ENCODE measurements at places on chromosomes 6 and 20. TPM values are rescaled to one million over a fixed set of nuclear protein-coding genes. Genes with fewer than 3 reads are reported as not detected.
A peak's percentile ranks its signal among the peaks of the same experiment; 100 is the strongest.

The LTB gene
- 1.8 TPM for polyA plus RNA-seq

The SIRPG gene
- not detected for polyA plus RNA-seq

The CD164 gene
- polyA plus RNA-seq: 512 TPM

The TNFRSF6B gene
- 2.9 TPM for polyA plus RNA-seq

The MLIP gene
- polyA plus RNA-seq: 0.70 TPM

The BPIFB6 gene
- not detected for polyA plus RNA-seq

The PKIB gene
- polyA plus RNA-seq: 2.4 TPM

The PI3 gene
- not detected for polyA plus RNA-seq

The KHDRBS2 gene
- 2.0 TPM for polyA plus RNA-seq

The C2 gene
- polyA plus RNA-seq: 4.8 TPM

The NKX2-2 gene
- polyA plus RNA-seq: not detected

The EFCAB8 gene
- 0.09 TPM for polyA plus RNA-seq

- no peak for DNase-seq
Measured at GRCh38 chr6:111804627-111805235, 68.5 kb downstream of the FYN start.

GRCh38 chr6:27684264-27685211 lies 211.6 kb upstream of the ZNF184 start:
- DNase-seq: peak; percentile 49

DNA sequence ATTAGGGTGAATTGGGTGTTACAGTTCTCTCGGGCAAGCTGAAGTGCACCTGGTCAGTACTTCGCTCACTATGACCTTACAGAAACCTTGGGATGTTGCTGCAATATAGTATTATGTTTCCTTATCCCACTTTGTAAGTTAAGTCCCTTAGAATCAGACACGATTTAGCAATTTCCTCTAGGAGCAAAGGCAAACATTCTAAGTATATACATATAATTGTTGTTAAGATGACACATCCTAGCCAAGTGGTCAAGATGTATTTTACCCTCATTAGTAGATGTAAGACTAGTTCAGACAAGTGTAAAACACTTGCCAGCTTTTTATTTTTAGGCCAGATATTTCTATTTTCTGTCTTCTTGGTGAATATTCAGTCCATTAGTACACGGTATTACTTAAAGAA lies 31.1 kb upstream of the RGS17 start:
- no peak for DNase-seq

GRCh38 chr20:63657260-63657936 lies 714 bp upstream of the RTEL1 start:
- peak; percentile 24 for DNase-seq

DNA sequence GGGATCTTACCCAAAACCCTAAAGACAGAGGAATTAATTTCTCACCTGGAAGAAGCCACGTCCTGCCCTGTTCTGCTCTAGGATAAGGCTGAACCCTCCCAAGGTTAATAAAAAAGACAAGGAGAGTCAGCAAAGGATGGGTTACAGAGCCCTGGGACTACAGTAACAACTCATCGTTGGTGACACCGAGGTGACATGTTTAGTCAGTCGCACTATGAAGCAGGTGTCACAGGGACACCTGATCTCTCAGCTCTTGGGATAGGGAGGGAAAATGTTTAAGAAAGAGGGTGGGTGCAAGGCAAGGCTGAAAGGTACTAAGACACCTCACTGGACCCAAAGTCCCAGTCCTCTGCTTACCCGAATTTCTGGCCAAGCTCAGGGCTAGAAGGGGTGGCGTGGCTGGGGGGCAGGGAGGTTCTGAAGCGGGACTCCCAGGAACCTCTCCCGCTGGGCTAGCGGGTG lies 562 bp downstream of the MOCS1 start:
- no peak for DNase-seq

DNA sequence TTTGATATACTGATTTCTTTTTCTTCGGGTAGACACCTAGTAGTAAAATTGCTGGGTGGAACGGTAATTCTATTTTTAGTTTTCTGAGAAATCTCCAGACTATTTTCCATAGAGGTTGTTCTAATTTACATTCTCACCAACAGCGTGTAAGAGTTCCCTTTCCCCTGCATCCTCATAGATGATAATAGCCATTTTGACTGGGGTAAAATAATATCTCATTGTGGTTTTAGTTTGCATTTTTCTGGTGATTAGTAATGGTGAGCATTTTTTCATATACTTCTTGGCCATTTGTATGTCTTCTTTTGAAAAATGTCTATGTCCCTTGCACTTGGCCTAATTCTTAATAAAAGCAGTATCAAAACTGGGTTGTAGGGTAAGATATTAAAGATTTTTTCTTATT lies 148.9 kb upstream of the SIM1 start:
- no peak for DNase-seq

GRCh38 chr20:47568837-47569410 lies 67.2 kb downstream of the NCOA3 start:
- no peak for DNase-seq

DNA sequence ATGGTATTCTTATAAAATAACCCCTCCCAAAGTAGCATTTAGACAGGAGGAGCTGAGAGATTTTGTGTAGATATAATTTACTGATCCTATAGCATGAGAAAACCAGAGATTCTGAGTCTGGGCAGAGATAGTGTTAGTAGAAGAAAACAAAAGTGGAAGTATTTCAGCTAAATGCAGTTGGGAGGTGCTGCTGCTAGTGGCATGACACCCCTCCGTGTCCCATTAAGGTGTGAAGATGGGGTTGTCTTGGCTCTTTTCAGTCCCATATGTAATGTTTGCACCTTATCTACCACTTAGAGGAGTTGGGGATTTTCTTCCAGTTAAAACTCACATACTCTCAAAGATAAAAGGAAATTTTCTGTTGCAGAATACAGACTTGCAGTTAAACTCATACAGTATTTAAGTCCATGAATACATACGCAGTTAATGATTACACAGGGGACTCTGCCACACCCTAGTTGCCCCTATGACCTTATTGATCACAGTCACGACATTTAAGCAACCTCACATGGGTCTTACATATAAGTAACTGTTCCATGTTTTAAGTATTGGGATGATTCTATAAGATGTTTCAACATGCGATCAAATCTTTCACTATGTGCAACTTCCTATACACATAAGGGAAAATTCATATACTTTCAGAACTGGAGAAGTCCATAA lies 11.5 kb downstream of the TAAR2 start:
- DNase-seq: no peak

GRCh38 chr6:111724505-111724904 lies 118.8 kb upstream of the TRAF3IP2 start:
- no peak for DNase-seq

DNA sequence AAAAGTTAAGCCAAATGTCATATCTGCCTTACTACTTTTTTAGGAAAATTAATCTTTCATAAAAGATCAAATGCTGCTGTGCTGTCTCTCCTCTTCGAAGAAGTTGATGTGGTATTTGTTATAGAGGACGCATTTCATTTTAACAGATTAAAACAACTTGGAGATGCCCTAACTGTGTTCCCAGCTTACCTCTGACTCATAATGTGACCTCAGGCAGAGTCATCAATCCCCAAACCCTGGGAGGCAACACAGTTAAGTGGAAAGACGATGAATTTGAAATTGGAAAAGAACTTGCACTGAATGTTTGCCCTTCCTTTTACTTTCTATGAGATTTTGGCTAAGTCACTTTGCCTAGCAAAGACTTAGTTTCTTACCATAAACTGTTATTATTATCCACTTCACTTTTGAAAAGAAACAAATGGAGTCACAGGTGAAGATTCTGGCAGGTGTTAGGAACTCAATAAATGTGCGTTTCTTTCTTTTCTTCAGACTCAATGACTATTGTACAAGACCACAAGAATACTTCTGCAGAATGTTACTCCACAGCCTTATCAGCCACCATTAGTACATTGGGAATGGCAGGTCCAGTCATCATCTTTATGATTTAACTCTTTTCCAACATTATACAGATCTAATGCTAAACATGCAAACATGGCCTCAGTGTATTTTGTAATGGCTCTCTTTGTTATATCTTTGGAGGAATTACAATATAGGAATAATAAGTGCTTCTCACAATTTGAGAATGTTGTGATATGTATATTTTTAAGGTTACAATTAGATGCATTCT lies 102.6 kb downstream of the COL21A1 start:
- DNase-seq: no peak

GRCh38 chr6:158852312-158853071 lies 33.3 kb upstream of the EZR start:
- no peak for DNase-seq

DNA sequence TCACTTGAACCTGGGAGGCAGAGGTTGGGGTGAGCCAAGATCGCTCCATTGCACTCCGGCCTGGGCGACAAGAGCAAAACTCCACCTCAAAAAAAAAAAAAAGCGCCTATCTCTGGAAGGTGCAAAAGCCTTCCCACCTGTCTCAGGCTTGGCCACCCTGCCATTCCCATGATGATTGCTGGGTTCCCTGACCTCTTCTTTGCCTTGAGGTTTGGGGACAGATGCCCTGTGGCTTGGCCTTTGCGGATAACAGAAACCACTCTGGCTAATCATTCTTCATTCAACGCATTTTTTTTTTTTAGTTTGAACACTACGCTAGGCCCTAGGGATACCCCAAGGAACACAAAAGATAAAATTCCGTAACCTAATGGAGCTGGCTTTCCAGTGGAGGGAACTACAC lies 6.8 kb upstream of the HMGA1 start:
- no peak for DNase-seq

GRCh38 chr20:24770628-24771541 lies 178.2 kb upstream of the CST7 start:
- DNase-seq: no peak

DNA sequence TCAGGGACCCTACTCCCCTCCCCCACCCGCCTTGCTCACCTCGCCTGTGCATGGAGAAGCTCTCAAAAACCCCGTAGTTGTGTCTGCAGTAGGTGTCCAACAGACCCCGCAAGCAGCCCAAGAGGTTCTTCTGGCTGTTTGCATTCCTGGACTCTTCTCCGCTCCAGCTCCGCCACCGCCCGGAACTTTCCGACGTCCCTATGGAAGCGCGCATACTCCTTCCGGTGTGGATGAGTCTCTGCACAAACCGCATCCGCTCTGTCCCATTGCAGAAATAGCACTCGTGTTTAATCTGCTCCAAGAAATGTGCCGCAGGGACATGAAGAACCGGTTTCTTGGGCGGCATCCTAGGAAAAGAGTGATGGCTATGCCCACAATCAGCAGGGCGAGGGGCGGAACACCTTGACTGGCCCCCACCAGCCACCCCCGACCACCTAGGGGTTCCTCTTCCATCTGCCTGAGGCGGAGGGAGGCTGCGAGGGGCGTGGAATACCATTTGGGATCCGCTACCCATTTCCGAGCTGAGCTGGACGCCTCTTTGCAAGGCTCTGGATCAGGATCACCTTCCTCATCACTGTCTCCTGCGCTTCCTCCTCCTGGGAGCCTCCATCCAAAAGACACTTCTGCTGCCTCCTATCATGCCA lies 20.2 kb downstream of the HLA-DRA start:
- no peak for DNase-seq

- no peak for DNase-seq
Measured at GRCh38 chr20:54047048-54047447, 23.3 kb downstream of the BCAS1 start.

DNA sequence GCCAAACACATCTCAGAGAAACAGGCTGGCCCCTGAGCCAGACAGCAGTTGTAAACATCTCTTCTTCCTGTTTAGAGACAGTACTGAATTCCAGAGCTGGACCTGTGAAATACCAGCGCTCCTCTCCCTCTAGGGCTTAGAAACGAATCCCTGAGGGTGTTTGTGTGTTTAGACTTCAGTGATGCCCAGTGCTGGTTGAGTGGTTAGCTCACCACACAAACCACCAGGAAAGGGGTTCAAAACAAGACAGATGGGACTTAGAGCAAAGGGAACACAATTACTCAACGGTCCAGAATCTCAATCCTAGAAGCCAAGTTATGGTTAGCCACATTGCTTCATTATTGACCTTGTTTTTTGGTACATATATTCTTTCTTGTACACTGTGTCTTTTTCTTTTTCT lies 108.7 kb upstream of the TMEM170B start:
- no peak for DNase-seq

GRCh38 chr6:165562421-165563090 lies 100.5 kb downstream of the PDE10A start:
- no peak for DNase-seq

GRCh38 chr6:15523679-15524630 lies 138.9 kb downstream of the DTNBP1 start:
- DNase-seq: no peak

DNA sequence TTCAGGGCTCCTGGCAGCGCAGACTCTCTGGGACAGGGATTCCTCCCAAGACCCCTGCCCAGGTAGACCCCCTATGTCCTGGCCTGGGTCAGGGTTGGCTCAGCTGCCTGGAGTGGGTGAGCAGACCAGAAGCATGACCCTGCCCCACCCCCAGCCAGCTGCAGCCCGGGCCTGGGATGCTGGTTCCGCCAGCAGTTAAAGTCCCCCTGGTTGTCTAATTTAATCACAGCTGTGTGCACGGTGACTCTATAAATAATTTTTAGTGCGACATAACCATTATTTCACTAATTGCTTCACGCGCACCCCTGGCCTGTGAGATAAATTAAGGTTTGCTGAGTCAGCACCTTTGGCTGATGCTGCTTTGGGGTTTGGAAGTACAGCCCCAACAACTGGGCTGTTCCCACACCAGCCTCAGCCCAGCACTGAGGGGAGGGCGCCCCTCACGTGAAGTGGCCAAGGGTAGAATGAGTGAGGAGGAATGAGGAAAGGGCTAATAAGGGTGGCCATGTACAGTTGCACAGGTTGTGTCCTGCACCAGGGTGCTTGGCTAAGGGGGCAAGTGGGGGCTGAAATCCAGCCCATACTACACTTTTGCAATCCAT lies 26.1 kb upstream of the CDH22 start:
- no peak for DNase-seq

- no peak for DNase-seq
Measured at GRCh38 chr20:15658295-15658694, 915.0 kb downstream of the KIF16B start.

DNA sequence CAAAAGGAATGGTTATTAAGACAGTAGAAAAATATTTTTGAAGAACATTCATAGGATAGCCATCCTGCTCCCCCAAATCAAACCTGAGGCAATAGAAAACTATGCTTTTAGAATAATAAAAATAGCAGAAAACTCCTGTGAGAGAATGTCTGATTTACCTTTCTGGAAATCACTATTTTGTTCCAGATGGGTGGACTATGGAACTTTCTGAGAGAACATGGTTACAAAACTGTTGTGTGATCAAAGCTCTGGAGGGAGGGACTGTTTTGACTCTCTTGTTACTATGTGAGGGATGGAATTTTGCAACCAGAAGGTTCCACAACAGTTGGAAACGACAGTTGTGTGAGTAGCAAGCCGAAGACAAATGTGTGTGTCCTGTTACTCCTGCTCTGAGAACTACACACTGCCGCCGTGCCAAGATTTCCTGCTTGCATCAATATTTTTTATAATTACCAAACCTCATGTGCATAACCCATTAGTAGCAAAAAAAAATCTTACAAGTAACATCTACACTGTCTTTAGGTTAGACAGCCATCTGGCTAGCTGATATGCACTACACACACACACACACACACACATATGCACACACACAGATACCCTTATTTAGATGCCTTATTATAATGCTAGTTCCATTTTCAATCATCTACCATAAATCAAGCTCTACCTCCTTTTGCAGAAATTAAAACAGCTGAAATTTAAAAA lies 11.0 kb upstream of the HIVEP1 start:
- peak; percentile 19 for DNase-seq

- peak; percentile 68 for DNase-seq
Measured at GRCh38 chr6:45613656-45614055, 235.9 kb upstream of the SUPT3H start.

Measured in renal pelvis (tissue), 12 donors.